CD4-positive, CD25-positive, alpha-beta regulatory T cell (primary cell): ENCODE measurements at places on chromosomes 4 and X. TPM values are rescaled to one million over a fixed set of nuclear protein-coding genes. Genes with fewer than 3 reads are reported as not detected.

DNA sequence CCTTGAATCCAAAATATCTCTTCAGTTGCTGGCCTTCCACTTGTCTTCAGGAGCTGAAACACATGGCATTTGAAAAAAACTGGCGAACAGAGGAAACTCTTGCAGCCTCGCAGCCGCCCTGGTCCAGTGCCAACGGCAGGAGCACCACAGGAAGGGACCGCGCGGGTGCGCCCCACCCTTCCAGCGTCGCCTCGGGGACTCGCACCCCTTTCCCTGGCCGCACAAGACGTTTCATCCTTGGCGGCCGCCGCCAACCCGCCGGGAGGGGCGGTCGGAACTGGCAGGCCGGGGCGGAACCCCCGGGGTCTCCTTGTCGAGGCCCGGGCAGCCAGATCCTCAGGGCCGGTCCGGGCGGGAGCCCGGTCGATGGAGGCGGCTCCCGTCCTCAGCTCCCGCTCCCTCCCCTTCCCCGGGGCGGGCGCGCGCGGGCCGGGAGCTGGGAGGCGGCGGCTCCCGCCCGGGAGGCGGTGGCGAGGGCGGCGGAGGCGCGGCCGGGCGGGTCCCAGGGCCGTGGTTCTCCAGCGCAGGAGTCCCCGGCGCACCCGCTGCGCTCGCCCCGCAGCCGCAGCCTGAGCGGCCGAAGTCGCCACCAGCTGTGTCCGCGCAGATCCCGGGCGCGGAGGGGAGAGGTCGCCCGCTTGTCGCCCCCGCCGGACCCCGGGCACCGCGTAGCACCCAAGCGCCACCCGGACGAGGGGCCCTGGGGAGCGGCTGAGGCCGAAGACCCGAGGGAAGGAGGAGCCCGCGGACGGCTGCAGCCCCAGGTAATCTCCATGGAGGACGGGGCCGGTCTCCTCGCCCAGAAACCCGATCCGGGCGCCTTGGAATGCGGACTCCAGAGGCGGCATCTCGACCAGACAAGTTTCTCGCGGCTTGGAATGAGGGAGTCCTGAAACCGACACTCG, 886 bp upstream of the NDST3 start:
- H3K4me1 ChIP-seq = no peaks in the 10 kb centered on the region
- H3K36me3 ChIP-seq = no peaks in the 10 kb centered on the region
- no peak overlapping the region for H3K4me3 ChIP-seq
- no peak for DNase-seq

The SLC4A4 gene
- not detected for total RNA-seq

GRCh38 chr4:68299492-68300457, 50.1 kb downstream of the YTHDC1 start:
- DNase-seq = no peak
- H3K36me3 ChIP-seq = no peaks in the 10 kb centered on the region
- H3K27ac ChIP-seq = no peak overlapping the region
- no peaks in the 10 kb centered on the region for H3K4me1 ChIP-seq
- H3K4me3 ChIP-seq = no peak overlapping the region

The TMSB4X gene
- 6,725 TPM for total RNA-seq

DNA sequence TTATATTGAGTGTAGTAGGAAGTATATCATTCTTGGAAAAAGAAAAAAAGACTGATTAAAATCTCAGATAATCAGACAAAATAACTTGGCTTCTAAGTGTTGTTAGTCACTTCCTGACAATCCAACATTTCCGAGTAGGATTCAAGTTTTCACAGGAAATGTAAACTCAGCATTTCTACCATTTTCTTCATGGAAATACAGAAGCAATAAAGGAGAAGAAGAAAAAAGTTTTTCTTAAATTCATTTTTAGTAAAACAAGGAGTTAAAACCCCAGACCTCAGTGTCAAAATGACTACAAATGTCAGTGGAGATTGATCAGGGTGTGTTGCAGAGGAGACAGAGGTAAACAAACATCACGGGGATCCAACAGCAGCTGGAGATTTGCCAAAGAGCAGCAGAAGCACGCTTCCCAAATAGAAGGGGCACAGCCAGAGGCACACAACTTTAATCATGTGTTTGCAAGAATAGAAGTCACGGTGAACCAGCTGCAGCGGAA, 129.3 kb upstream of the FAM9B start:
- peaks cover 12% of the 10 kb centered on the region for H3K4me1 ChIP-seq
- H3K27me3 ChIP-seq = no peaks in the 10 kb centered on the region
- DNase-seq = no peak
- no peak overlapping the region for H3K4me3 ChIP-seq
- no peak overlapping the region for H3K27ac ChIP-seq
- H3K36me3 ChIP-seq = no peaks in the 10 kb centered on the region

- DNase-seq = no peak
- no peaks in the 10 kb centered on the region for H3K27me3 ChIP-seq
- no peak overlapping the region for H3K4me3 ChIP-seq
- H3K4me1 ChIP-seq = no peaks in the 10 kb centered on the region
Measured at GRCh38 chrX:110123331-110123782, 120.4 kb downstream of the TMEM164 start.

DNA sequence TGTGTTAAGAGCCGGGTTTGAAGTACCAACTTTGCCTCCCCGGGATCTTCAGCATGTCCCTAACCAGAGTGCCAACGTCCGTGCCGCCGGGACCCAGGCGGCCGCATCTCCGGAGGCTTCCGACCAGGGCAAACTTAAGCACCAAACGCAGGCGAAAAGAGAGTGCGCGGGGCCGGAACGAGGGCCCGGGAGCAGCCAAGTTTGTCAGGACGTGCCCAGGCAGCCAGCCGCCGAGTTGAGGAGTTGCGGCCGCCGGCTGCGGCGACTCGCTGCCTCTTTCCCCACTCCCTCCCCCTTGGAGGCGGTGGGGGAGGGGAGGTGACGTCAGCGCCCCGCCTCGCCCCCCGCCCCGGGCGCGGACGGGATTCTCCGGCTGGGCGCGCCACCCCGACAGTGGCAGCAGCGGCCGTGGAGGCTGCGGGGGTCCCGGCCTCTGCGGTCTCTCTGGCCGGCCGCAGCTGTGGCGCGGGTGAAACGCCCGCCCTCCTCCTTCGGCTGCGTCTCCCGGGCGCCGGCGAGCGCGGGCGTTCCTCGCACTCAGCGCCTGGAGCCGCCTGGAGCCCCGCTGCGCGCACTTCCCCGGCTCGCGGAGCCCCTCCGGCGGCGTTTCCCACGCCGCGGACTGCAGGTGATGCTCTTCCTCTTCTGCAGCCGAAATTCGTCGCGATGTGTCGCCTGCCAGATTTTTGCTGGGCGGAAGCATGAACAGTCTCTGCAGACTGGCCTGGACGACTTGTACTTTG, 2.9 kb upstream of the FAT1 start:
- no peaks in the 10 kb centered on the region for H3K36me3 ChIP-seq
- no peak for DNase-seq
- no peak overlapping the region for H3K4me3 ChIP-seq
- no peak overlapping the region for H3K27ac ChIP-seq

DNA sequence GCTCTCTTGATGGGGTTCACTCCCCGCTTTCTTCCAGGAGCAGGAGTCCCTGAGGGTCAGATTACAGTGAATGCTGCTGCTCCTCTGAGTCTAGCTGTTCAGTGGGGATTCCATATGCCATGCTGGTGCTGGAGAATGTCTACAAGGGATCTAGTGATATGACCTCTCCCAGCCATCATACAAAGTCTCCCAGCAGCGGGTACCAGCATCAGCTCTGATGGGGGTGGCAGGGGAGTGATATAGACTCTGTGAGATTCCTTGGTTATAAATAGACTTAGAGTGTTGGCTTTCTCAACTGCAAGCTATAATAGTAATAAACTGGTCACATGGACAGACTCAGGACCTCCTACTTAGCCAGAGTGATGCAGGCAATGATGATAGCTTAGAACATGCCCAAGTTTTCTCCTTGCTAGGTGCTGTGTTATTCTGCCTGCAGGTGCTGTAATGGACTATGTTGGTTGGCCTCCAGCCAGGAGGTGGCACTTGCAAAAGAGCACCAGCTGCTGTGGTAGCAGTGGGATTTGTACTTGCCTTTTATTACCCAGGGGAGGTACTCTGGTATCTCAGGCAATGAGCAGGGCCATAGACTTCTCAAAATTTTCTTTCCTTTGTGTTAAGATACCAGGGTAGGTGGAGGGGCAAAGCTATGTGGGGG, 202.9 kb downstream of the CHIC1 start:
- no peak overlapping the region for H3K4me3 ChIP-seq
- no peaks in the 10 kb centered on the region for H3K36me3 ChIP-seq
- no peak overlapping the region for H3K27ac ChIP-seq
- no peaks in the 10 kb centered on the region for H3K4me1 ChIP-seq
- peaks cover 2% of the 10 kb centered on the region for H3K27me3 ChIP-seq

DNA sequence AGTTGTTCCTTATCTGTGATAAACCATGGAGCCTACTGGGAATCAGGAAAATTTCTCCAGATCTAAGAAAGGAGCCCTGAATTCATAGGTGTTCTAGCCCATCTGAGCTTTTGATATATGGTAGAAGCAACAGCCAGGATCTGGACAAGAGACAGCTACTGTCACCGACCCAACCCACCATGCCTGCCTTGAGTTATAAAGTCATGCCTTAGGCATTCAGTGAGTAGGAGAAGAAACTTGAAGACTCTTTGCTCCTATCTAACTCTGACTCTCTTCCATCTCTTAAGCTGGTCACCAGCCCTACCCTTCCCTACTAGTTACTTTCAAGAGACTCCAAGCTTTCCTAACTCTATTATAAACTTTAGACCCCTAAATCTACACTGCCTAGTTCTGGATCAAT, 83.9 kb upstream of the FAM9B start:
- H3K36me3 ChIP-seq = no peaks in the 10 kb centered on the region
- no peak overlapping the region for H3K4me3 ChIP-seq
- no peaks in the 10 kb centered on the region for H3K27me3 ChIP-seq
- no peak for DNase-seq

DNA sequence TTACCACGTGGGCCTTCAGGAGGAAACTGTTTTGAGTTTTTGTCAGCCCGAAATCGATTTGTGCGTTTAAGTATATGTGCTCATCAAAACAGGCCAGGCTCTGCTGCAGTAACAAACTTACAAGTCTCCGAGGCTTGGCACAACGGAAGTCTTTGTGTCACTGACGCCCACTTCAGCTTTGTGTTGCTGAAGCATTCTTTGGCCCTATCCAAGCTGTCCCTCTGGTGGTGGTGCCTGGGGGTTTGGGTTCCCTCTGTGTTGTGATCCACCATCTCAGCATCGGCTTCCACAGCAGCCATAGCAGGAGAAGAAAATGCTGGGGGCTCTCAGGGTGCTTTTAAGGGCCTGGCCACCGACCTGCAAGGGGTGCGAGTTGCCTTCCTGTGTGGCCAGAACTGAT, 176.4 kb downstream of the PTTG2 start:
- H3K27ac ChIP-seq = no peak overlapping the region
- H3K27me3 ChIP-seq = no peaks in the 10 kb centered on the region
- H3K36me3 ChIP-seq = peaks cover 38% of the 10 kb centered on the region

DNA sequence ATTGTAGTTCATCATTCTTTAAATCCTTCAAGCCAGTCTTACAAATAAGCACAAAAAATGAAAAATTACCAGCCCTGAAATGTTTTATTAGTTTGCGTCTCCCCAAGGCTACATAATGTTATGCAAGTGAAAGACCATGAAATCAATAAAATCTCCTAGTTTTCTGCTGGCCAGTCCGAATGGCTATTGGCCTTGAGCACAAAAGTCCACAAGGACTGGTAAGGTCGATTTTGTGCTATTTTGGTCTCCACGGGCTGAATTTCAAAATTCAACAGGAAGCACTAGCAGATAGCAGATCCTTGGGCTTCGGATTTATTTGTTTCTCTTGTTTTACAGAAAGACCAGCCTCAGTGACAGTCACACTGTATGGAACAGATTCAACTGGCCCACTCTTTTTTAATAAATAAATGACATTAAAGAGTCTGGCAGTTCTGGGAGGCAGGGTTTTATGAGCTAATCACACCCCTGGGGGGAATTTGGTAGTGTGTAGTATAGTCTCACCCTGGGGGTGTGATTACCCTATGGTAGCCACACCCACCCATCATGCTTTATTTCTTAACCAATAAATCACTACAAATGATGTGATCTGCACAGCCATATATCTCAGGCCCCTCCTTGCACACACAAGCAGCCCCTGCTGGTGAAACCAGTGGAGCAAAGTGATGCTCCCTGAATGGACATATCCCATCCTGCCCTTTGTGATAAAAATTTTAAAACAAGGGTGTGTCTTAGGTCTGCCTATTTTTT, 51.1 kb upstream of the TMEM33 start:
- H3K27ac ChIP-seq = no peak overlapping the region
- no peak overlapping the region for H3K4me3 ChIP-seq
- peaks cover 25% of the 10 kb centered on the region for H3K4me1 ChIP-seq
- H3K27me3 ChIP-seq = peaks cover 15% of the 10 kb centered on the region
- H3K36me3 ChIP-seq = no peaks in the 10 kb centered on the region
- DNase-seq = no peak

DNA sequence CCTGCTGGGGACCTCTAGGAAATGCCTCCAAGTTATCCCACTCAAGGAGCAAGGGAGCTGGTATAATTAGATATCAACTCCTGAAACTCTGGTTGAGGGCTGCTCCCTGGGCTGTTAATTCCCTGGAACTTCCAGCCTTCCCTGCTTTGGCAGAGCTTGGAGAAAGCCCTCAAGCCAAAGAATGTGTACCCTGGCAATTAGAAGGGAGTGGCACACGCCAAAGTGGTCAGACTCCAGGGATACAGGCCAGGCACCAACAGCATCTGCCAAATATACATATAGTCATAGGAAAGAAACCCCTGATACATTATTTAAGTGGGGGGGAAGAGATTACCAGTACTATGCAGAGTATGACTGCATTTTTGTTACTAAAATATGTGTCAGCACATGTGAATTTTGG, 616.8 kb downstream of the BCOR start:
- no peak for DNase-seq
- no peaks in the 10 kb centered on the region for H3K36me3 ChIP-seq
- H3K27me3 ChIP-seq = no peaks in the 10 kb centered on the region

GRCh38 chr4:125316401-125316790, 1.6 kb downstream of the FAT4 start:
- DNase-seq = no peak
- H3K36me3 ChIP-seq = no peaks in the 10 kb centered on the region
- no peak overlapping the region for H3K4me3 ChIP-seq
- peaks cover 29% of the 10 kb centered on the region for H3K4me1 ChIP-seq

DNA sequence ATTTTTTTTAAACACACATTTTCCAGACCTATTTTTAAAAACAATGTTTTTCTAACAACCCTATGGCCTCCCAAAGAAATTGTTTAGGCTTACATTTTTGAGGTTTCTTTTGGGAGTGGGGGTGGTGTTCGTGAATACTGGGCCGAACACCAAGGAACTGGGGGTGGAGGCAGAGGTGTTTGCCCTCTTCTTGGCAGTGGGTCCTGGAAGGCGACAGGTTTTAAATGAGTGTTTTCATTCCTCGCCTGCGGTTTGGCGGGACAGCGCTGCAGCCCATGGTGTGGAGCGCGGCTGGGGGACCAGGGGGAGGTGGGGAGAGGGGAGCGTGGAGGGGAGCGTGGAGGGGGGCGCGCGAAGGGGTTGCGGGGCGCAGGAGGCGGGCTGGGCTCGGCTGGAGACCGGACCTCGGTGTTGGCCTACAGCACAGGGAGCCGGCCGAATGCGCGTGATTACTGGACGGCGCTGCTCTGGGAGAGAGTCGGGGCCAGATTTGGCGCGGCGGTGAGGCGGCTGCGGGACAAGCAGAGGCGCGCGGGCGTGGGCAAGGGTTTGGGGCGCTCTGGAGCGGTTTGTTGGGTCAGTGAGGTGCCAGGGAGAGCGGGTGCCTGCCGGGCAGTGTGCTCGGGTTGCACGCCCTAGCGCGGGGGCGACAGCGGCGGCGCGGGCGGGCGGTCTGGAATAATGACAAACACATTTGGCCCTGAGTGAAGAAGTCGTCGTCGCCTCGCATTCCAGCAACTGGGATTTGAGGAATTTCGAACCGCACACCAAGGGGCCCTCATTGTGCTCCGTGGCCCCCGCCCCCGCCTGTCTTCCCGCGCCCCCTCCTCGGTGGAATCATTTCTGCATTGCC, 764 bp downstream of the PDGFRA start:
- no peak overlapping the region for H3K4me3 ChIP-seq
- peaks cover 18% of the 10 kb centered on the region for H3K27me3 ChIP-seq
- H3K36me3 ChIP-seq = no peaks in the 10 kb centered on the region
- peaks cover 38% of the 10 kb centered on the region for H3K4me1 ChIP-seq
